Activated CD4-positive, CD25-positive, alpha-beta regulatory T cell treated with anti-CD3 and anti-CD28 coated beads, Interleukin-2, amount 50 U/mL, for 72 hours (primary cell): ENCODE measurements at places on chromosomes 2 and 18.
A peak's percentile ranks its signal among the peaks of the same experiment; 100 is the strongest.

- DNase-seq = no peak
Measured at GRCh38 chr2:134536296-134536695, 182.5 kb downstream of the TMEM163 start.

DNA sequence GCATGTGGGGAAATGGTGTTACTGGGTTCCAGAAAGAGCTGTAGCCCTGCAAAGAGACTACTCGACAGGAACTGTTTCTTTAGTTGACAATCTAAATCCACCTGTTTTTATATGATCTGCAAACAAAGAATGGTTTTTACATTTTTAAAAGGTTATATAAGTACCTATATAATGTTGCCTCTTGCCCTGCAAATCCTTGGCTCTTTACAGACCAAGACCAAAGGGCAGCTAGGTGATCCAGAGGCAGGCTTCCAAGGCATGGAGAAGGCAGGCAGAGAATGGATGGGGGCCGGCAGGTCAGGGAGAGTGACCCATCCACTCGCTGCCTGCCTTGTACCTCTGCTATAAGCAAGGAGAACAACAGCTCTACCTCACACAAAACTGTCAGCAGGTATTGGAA is 173.6 kb downstream of the ANTXR1 start:
- DNase-seq = no peak

- no peak for DNase-seq
Measured at GRCh38 chr18:59681521-59682004, 15.7 kb downstream of the CCBE1 start.

GRCh38 chr2:119283873-119284331 is 60.3 kb downstream of the STEAP3 start:
- DNase-seq = no peak

- no peak for DNase-seq
Measured at GRCh38 chr2:240881913-240882312, 13.3 kb downstream of the AGXT start.

GRCh38 chr2:101775636-101776035 is 78.1 kb downstream of the MAP4K4 start:
- no peak for DNase-seq

DNA sequence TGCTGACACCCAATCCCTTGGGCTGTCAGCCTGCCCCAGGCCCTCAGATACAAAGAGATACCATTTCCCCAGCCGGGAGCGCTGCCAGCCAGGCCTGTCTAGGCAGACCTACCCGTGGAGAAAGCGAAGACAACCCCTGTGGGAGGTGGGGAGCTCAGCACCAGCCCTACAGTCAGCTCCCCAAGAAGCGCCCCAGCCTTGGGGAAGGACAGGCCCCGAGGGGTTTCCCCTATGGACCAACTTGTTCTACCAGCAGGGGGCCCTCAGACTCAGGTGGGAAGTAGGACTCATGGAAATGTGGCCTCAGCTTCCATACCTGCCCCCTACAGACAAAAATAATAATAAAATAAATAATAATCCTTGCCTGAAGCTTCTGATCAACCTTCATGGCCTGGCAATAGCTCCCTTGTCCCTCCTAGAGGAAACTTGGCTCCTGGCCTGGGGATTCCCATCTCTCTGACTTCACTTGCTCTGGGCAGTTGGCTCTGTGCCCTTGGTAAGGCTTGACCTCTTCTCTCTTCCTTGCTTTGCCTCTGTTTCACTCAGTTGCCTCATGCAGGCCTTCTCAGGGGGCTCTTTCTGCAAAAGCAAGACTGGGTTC is 7.0 kb downstream of the SLC35F6 start:
- no peak for DNase-seq

DNA sequence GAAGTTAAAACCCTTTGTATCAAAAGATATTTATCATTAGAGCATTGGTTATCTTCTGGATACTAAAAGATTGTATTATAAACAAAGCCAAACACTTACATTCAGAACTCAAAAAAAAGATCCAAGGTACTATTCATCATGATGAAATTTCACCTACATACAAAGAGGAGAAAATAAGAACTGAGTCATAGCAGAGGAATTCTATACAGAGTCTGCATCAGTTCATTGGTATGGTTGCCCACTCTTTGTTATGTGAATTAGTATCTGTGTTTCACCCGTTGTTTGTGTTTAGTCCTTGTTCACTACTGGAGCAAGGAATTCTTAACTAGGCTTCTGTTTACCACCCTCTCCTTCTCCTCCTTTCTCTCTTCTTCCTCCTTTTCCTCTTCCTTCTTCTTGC is 157.9 kb downstream of the LNPK start:
- DNase-seq = no peak

DNA sequence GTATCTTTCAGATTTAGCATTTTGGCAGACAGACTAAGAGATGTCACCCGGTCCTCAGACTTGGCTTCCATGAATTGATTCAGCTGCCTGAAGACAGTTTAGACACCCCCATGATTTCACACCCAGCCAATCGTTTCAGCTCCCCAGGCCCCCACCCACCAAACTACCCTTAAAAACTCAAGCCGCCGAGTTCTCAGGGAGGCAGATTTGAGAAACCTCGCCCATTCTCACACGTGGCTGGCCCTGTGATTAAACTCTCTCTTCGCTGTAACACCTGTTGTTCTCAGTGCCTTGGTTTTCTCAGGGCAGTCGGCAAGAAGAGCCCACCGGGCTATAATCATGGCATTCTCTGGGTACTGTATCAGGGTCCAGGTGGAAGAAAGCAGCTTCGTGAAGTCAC is 35.2 kb downstream of the UXS1 start:
- no peak for DNase-seq

DNA sequence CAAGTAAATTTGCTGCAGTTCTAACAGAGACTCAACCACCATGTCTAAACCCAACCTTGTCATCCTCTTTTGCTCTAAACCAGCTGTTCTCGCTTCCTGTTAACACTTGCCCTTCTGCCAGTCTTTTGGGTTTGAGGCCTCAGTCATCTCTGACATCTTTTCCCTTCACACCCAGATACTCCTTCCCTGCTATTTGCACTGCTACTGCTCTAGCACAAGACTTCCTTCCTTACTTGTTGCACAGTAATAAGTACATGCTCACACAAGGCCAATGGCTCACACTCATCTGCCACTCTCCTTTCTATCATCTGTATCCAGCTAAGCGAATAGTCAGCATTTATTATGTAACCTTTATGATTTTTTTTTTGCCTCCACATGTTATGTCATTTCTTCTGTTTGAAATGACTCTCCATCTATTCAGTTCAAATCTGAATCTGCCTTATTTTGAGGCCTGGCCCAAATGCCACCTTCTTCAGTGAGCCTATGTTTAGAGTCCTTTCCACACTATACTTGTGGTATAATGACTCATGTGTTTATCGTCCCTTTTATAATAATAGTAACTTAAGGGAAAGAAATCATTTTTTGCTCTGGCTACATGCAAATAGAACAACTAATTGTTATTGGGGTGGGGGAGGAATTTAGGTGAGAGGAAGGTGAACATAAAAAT is 22.5 kb upstream of the CDKL4 start:
- no peak for DNase-seq

DNA sequence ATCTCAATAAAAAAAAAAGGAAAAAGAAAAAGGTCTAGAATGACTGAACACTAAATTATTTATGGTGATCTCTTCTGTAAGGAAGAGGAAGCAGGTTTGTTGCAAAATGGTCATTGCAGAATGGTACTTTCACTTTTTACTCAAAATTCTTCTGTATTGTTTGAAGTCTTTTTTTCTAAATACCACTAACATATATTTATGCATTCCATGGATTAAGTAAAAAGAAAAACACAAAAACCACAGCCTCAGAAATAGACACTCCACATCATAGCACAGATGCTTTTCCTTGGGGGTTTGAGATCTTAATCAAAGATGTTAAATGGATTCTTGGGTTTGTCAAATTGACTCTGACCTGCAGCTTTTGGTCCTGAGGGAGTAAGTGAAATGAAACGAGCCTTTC is 47.4 kb downstream of the RHOB start:
- DNase-seq = no peak

DNA sequence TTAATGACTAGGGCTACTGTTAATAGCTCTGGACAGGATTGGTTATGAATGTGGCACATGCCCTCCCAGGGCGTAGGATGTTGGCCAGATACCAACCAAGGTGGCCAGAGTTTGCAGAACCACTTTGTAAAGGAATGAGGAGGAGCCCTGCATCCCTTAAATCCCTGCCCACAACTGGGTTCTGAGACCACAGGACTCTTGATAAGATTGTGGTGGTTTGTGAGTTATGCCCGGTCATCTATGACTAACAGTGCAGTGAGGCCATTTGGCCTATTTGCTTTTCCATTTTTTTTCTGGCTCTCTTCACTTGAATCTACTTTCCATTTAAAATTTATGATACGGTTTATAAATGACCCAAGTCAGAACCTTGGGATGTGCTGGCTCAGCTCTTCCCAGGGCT is 294.5 kb downstream of the PRKCE start:
- DNase-seq = no peak

DNA sequence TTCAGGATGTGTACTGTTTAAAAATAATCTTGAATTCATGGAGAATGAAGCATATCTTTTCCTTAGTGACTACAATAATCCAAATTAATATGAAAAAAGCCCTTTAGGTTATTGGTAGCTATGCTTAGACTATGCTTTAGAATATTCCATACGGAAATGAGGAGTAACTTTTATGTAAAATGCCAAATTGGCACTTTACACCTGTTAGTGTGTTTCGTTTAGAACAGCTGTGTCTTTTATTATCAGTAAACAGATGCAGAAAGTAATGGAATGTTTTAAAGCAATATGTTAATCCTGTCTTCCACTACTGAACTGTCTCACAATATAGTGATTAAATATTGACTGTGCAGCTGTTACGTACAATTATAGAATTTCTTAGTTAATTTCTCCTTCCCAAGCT is 129.6 kb downstream of the PMS1 start:
- no peak for DNase-seq

DNA sequence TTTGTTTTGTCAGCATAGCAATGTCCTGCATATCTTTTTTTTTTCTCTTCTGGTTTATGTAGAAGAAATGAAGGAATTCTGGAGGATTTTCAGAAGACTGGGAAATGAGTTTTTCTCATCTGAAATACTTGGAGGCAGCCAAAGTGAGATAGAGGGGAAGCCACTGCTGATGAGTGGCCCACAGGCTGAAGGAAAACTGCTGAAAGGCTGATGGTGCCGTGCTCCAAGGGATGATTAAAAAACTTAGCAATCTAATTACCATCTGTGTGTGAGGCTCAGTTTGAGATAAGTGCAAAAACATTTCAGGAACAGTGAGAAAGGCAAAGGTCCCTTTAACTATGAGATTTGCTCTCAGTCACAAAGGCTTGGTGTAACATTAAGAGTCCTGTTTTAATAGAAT is 98.5 kb downstream of the EVA1A start:
- no peak for DNase-seq

GRCh38 chr2:157443795-157444640 is at the start of gene CYTIP:
Gene CYTIP, minus strand, starts transcription at chr2:157444089. Its CDS starts 69 bp downstream, at chr2:157444020.
- DNase-seq = peak; percentile 68

DNA sequence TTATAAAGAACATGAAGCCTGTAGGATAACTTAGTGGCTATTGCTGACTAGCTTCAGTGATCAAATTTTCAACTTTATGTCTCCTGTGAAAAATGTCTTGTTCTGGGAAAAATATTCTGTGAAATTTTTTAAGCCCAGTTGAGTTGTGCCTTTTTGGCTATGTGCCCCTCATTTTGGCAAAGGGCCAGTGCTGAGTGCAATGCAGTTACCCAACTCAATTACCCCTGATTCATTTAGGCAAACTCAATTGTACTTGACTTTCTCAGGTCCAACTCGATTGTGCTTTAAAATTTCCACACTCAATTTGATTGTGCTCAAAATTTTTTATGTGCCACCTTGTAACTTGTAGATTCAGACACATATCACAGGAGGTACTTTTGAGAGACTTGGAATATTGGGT is 548.8 kb upstream of the NRP2 start:
- DNase-seq = no peak

DNA sequence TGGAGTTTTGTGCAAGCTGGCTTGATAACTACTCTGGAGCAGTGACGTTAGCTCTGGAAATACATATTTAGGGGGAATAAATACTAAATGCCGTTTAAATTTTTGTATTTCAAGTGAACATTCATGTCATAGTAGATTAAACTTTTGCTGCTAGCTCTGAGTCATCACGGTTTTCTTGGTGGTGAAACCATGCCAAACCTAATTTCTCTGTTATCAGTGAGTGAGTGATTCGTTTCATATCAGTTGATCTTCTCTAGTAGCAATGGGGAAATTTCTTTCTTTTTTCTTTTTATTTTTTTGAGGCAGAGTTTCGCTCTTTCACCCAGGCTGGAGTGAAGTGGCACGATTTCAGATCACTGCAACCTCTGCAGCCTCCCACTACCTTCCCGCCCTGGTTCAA is 211.1 kb downstream of the PTPRM start:
- no peak for DNase-seq

GRCh38 chr2:10487081-10487740 is 39.1 kb upstream of the ODC1 start:
- DNase-seq = peak; percentile 17

DNA sequence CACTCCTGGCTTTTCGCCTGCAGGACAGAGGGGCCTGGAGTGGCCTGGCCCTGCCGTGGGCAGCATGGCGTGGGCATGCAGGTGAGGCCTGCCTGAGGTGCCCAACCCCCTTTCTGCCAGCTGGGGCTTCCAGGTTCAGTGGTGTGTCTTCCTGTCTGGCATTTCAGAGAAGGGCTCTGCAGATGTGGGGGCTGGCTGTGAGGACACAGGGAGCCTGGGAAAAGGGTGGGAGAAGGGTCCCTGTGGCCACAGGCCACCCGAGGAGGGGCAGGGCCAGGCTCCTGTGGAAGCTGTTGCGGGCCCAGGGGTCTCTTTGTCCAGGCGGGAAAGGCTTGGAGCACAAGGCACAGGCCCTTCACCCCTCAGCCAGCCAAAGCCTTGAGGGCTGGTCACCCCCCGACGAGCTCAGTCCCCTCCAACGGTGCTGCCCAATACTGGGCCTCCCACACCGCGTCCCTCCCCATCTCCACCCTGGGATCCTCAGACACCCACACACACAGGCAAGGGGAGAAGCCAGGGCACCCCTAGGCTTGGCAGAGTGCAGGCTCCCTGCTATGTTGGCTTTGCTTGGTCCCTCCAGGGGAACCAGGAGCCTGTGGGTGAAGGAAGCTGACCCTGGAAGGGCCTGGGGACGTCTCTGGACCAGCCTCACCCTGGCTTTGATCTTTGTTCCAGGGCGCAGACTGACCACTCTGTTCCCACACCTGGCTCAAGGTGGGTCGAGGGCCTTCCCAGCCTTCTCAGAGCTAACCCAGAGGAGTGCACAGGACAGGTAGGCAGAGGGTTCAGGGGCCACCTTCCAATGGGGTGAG is 3.7 kb upstream of the AQP12A start:
- DNase-seq = no peak

DNA sequence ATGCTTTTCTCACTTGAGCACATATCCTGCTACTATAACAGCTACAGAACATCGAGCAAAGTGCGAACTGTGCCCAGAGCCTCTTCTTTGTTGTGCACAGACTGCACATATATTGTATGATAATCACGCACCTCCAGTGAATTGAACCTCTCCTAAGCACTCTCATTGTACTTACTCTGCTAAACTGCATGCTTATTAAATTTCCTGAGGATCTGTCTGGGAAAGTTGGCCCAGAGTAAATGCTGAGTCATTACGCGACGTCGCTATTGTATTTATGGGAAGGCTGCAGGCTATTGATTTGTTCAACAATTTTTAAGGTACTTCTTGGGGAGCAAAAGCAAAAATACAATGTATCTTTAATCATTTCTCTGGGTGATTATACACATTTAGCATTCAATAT is 399.6 kb upstream of the DSEL start:
- no peak for DNase-seq

GRCh38 chr2:13114391-13114790 is 397.7 kb downstream of the TRIB2 start:
- no peak for DNase-seq

- DNase-seq = no peak
Measured at GRCh38 chr2:234805836-234806235, 146.0 kb upstream of the SH3BP4 start.

GRCh38 chr2:37916512-37917082 is 8.5 kb upstream of the RMDN2 start:
- DNase-seq = no peak
